ENCODE measurements at places on chromosomes 1 and 21.

- no peak for DNase-seq
These were observed 63.0 kb downstream of the NR5A2 start for GRCh38 chr1:200090252-200091159.

- DNase-seq: no peak
These were observed 27.4 kb downstream of the POFUT2 start for GRCh38 chr21:45260191-45260825.

DNA sequence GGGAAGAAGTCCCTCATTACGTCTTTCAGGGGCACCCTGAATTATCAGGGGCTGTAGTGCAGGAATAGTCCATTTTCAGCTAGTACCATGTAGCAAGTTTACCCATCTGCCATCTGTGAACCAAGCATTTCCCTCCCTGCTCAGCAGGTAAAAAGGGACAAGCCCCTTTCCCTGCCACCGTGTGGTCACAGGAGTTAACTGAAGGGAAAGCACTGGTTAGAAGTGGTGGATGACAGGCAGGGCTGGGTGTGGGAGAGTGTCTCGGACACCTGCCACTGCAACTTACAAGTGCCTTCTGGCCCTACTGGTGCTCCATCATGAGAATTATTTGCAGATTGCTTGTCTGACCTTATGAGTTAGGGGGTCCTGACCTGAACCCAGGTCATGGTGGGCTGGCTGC is 32.0 kb upstream of the IGSF5 start:
- DNase-seq: peak; percentile 72

DNA sequence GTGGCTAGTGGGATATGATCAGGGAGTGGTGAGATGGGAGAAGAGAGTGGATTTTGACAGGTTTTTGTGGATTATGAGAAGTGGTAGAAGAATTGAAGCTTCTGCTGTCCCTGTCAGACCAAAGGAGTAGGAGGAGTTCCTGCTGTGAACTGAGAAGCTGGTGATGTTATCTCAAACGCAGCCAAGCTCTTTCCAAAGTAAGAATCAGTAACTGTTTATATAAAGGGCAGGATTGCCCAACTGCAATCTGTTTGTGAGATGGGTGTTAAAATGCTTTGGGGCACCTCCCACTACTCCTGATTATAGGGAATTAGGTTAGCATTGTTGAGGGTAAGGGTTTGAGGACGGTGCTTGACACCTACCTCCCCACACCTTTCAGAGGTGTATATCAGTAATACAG is 60.5 kb upstream of the USP25 start:
- no peak for DNase-seq

- no peak for DNase-seq
These were observed 37.8 kb upstream of the TLR5 start for GRCh38 chr1:223180731-223181321.

GRCh38 chr1:27951396-27951795 is 8.4 kb upstream of the XKR8 start:
- DNase-seq: no peak

DNA sequence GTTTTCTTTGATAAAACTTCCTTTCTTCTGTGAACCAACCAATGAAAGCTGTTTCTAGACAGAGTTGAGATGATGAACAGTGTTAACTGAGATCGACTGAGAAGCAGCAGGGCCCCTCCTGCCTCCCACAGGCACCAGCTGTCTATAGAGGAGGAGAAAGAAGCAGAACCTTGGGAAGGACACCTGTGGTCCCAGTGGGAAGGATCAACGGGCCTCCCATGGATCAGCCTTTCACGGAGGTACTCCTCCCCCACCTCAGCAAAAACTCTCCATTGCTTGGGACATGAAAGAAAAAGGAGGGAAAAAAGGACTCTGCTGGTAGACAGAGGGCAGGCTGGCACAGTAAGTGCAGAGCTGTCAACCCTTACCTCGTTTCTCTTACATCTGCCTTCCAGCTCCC is 40.5 kb downstream of the PLPPR5 start:
- DNase-seq: no peak

- DNase-seq: no peak
These were observed 26.4 kb downstream of the HSPG2 start for GRCh38 chr1:21910558-21911204.

DNA sequence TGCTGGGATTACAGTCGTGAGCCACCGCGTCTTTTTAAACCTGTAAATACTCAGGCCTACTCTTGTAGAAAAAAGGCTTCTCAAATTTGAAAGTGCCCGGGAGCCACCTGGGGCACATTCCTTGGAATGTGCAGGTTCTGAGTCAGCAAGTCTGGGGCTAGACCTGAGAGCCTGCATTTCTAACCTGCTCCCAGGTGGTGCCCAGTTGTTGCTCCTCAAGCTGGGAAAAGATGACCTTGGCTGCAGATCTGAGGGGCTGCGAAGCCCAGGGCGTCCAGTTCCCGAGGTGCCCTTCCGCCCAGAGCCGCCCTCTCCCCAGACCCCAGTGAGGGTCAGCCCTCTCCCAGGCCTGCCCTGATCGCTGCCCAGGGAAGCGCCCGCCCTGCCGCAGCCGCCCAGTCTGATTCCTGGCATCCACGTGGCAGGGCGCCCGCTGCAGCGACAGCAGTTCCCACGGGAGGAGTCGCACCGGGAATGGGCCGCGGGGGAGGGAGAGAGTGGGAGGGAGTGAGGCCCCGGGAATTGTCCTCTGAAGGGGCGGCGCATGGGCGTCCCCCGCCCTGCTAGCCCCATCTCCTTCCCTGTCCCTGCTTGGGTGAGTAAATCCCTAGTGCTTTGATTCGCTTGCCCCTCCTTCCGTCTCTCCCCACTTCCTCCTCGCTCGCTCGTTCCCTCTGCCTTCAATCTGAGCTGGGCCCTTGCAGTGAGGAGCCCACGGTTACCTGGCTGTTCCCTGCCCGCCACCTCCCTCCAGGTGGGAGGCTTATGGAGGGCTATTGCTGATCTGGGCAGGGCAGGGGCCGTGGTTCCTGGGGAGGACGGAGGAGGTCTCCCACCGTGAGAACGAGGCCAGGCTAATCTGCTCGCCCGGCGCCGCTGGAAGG is 18.8 kb upstream of the TENT5B start:
- DNase-seq: no peak

DNA sequence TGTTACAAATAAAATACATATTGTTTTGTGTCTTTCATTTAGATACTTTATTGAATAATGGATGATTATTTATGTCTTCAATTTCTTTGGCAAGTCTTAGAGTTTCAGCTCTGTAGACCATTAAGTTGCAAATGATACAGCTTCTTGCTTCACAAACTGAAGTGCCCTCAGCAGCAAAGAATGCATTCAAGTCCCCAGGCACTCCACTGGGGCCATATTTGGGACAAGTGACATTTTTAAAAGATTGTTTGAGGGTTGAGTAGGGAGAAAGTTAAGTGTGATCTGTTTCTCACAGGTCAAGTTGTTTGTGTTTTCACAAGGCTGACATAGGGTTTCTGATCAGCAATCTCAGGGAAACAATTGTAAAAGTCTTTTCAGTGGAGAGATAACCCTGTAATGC is 400.7 kb downstream of the PLA2G4A start:
- no peak for DNase-seq

DNA sequence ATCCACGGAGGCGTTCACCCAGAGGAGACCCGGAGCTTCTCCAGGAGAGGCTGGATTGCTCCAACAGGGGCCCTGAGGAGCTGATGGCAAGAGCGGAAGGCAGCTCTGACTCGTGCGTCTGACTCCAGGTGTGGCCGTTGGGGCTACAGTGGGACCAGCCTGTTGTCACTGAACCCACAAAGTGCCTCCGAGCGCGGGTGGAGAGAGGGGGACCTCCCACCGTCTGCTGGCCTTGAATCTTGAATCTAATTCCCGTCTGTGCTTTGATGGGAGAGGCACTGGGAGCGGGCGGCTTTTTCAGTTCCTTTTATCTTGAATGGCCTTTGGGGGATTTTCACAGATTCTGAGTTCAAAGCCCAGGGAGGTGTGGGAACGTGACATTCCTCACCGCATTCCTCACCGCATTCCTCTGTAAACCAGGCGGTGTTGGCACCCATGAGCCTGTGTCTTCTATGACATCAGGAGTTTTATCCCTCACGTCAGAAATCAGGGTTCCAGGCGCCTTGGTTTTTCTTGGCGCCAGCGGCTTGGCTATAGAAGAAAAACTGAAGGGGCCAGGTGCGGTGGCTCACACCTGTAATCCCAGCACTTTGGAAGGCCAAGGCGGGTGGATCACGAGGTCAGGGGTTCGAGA is 39.2 kb upstream of the COL18A1 start:
- DNase-seq: no peak

DNA sequence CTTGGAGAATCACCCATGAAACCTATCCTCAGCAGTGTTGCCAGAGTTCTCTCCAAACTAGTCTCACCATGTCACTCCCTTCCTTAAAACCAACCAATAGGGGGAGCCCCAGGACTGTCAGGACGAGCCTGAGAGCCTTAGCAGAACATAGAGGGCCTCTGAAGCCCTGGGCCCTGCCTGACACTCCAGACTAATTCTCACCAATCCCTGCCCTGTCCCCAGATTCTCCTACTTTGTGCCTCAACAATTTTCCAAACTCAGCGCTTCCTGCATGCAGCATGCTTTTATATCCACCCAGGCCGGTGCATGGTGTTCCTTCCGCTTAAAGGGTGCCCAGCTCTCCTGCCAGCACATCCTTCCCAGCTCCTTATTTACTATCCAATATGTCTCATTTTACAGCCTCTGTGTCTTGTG is 42.7 kb downstream of the HSD3B1 start:
- DNase-seq: peak; percentile 64

DNA sequence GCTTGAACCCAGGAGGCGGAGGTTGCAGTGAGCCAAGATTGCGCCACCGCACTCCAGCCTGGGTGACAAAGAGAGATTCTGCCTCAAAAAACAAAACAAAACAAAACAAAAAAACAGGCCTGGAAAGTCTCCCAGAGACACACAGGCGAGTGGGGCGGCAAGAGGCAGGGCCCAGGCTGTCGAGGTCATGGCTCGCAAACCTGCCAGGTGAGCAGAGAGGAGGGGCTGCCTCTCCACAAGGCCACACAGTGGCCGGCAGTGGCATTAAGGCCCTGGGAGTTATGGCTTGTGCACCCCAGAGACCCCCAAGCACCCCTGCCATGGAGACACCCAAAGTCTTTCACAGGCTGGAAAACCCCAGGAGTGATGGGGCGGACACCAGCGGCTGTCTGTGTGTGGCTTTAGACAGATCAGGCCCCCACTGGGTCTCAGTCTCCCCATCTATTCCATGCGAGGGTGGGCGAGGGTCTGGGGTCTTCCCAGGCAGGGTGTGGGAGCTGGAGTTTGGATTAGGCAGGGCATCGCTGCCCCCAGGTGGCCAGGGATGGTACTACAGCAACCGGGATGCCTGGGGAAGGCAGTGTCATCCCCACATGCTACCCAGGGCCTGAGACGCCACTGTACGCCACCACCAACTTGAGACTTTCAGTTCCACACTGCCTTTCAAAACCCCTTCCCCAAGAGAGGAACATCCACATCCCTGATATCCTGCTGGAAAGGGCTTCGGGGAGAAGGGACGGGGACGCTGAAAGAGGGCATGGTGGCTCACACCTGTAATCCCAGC is 7.3 kb upstream of the CTRC start:
- DNase-seq: peak; percentile 36

- DNase-seq: no peak
These were observed 46.6 kb downstream of the KCNJ6 start for GRCh38 chr21:37869661-37870060.

DNA sequence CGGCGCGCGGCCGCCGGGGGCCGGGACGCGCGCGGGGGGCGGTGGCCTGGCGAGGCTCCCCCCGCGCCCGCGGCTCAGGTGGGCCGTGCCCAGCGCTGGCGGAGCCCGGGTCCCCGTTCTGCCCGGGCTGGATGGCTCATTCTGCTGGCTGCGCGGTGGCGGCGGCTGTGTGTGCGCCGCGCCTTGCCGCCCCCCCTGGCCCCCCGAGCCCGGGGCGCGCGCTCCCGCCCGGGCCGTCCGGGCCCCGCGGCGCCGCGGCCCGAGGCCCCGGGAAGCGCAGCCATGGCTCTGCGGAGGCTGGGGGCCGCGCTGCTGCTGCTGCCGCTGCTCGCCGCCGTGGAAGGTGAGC is at the start of gene EPHB2:
EPHB2 (plus strand) TSS at position 139 of the 349 bp plus-strand sequence; CDS start at position 283, 144 bp downstream.
- peak; percentile 54 for DNase-seq

DNA sequence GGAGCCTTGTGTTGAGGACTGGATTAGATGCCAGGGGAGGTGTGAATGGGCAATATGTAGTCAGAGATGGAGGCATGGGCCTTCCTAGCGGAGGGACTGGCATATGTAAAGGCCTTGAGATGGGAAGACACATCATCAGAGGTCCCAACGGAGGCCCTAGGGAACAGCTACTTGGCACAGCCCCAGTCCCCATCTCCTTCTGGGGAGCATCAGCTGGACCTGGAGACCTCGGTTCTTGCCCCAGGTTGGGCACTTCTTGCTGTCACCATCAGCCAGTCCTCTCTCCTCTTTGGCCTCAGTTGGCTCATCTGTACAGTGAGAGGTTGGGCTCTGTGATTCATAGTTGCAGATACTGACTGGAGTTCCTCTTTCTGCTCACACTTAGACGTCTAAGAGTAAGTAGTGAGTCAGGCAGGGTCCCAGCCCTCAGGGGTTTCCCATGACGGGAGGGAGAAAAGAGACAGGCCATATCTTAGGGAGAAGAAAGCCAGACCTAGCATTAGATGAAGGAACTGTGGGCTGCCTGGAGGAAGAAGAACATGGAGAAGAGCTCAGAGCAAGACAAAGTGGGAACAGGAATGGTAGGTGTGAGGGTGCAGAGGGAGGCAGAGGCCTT is 3.4 kb upstream of the MARCKSL1 start:
- DNase-seq: no peak

- no peak for DNase-seq
These were observed 261.4 kb downstream of the CTH start for GRCh38 chr1:70672442-70672888.

- no peak for DNase-seq
These were observed 15.9 kb downstream of the UMODL1 start for GRCh38 chr21:42086969-42087368.

DNA sequence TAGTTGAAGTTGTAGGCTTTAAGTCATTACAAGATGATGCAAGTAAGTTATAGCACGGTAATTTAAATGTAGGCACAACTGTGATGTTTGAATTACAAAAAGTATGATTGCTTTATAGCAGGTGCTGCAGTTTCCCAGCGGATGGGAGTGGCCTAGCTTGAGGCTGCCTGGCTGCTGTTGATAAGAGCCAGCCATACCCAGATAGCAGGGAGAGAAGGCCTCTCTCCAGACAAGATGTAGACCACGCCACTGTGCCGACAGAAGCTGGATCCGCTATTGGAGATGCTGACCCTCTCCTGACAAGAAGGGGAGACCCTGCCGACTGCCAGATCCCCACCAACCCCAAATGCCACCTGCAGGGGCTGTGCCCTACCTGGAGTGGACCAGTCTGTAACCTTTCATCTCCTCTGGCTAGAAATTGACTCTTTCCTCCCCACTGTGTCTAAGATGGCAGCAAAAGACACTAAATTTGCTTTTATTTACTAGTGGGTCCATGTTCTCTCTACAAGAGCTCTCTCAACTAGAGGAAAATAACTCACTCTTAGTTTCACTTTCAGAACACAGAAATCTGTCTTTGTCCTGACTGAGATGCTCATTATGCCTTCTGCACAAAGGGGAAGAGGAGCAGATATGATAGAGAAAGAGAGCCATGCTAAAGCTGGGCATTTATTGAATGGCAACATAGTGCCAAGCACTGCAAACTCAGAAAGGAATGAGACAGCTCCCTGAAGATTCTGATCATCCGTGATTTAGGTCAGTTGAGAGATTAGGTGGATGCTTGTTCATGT is 127.9 kb downstream of the URB2 start:
- no peak for DNase-seq

Measured in NCI-H1092 (cell line).